ENCODE measurements at places on chromosomes 2 and 18. TPM values are rescaled to one million over a fixed set of nuclear protein-coding genes. Genes with fewer than 3 reads are reported as not detected.

GRCh38 chr2:15666861-15667808 is 75.5 kb downstream of the DDX1 start:
- no peak for DNase-seq

SLC30A3 gene
- total RNA-seq, result not detected

DNA sequence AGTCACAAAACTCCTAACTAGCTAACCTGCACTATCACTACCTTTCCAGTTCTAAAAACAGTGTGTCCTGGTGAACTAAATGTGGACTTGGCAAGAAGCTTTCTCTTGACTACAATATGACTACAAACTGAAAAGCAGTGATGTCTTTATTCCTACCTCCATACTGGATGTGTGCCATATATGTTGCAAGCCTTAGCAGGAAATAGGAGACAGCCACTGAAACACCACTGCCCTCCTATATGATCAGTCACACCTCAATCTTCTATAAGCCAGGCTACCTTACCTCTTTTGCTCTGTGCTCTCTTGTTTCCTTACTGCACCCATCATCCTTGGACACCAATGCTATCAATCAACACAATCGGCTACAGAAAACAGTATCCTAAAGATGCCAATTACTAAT is 34.1 kb downstream of the SS18 start:
- DNase-seq, result no peak

DNA sequence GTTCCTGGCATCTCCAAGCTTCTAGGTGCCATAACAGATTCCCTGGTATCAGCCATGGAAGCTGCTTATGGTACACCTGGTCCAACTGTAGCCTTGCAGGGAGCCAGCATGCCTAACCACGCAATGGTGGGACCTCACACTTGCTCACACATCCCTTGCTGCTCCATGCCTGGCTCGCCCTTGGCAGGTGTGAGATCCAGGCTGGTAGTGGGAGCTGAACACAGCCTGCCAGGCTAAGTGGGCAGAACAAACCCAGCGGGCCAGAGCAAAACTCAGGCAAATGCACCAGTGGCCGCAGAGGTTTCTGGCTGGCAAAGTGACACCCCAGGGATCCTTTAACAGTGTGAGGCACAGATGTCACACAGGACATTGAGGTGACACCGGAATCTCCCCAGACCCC is 185.8 kb downstream of the NDUFA10 start:
- no peak for DNase-seq

GRCh38 chr18:23380001-23380550 is 73.0 kb upstream of the RIOK3 start:
- peak; percentile 17 for DNase-seq

DNA sequence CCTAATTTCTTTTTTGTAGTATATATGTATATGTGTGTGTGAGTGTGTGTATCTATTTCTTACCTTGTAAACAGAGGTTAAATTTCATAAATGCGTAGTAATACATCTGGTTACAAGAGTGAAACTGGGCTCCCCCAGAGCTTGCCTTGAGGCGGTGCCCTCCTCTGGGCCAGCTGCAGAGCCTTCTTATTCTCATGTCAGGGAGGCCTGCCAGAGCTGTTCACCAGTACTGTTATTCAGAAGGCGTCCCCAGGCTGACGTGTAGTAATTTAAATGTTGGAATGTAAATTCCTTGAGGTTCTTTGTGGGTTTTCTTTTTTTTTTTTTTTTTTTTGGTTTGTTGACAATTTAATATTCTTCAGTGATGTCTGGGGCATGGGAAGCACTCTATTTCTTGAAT is 11.2 kb downstream of the COPS8 start:
- DNase-seq, result peak; percentile 48

DNA sequence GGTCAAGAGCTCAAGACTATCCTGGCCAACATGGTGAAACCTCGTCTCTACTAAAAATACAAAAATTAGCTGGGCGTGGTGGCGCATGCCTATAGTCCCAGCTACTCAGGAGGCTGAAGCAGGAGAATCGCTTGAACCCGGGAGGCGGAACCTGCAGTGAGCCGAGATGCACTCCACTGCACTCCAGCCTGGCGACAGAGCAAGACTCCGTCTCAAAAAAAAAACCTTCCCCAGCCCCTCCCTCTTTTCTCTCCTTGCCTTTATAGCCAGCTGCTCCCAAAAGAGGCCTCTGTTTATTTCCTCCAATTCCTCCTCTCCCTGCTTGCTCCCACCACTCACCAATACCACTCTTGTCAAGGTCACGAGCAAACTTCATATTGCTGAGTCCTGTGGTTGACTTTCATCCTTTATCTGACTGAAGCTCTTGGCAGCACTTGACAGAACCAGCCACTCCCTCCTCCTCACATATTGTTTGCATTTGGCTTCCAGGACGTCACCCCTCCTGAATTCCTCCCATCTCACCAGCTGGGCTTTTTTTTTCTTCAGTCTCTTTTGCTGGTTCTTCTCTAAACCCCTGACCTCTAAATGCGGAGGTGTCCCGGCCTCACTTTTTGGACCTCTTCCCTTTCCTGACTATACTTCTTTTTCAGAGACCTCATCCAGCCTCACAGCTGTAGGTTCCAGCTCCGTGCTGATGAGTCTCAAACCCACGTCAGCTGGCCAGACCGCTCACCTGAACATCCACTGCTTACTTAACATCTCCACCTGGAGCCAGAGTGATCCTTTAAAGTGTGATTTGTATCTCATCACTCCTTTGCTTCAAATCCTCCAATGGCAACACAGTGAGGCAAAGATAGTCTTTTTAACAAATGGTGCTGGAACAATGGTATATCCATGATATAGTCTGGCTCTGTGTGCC is 84.6 kb upstream of the CAB39 start:
- peak; percentile 60 for DNase-seq

C2orf66 gene
- total RNA-seq, result not detected

CNGA3 gene
- total RNA-seq, result not detected

DNA sequence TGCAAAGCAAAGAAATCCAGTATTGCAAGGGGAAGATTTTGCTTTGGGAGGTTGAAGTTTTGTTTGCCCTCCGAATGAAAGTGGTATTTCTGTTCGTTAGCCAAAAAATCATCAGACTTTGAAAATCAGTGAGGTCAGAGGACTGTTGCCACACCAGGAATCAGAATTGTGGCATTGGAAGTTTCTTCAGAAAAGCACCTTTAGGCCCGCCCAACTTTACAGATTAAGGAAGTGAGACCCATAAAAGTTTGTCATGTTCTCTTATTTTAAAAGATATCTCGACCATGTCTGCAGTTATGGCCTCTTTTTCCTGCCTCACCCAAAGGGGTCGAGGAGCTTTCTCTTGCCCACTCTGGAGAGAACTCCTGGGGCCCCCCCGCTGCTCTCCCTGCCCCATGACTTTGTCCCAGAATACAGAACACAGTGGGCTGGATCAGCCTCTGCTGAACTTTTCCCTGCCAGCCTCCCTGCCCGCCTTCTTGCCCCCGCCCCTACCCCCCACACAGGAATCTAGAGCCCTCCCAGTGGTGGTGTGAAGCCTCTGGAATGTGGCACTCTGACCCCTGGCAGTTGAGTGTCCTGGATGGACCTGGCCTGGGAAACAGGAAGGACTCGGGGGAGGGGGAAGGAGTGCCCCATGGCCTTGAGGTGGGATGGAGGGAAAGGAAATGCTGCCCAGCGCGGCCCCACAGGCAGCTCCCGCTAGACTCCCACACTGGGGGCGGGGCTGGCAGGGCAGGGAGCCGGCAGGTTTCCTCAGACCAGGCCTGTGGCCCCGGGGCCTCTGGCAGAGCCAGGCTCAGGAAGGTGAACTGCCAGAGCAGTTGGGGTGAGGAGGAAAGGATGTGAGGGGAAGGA is 25.3 kb downstream of the CRIM1 start:
- DNase-seq, result peak; percentile 70

DNA sequence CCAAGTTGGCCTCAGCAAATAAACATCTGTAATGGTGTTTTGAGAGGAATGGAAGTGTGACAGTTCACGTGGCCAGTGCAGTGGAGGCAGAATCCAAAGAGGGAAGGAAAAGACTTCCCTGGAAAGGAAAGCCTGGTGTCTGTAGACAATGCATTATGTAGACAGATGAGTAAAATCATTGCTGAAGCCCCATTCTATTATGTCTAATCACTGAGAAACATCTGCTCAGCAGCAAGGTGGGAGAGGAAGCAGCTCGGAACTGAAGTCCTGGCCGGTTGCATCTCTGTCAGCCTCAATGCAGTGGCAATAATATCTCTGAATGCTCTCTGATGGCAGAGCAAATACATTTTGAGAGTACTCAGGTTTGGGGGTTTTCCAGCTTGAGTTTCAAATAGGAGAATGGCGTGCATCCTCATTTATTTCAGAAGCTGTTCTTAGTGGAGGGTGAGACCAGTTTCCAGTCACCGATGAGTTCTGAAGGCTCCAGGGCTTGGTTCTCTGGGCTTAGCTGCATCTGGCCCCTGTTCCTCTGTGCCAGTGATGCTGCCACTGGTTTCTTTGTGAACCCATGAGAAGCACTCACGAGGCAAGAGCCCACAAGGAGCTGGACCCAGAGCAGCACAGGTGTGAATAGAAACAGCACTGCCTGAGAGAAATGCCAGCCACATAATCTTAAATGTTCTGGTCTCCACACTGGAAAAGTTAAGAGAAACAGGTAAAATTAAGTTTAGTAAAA is 63.3 kb downstream of the RPIA start:
- no peak for DNase-seq

DNA sequence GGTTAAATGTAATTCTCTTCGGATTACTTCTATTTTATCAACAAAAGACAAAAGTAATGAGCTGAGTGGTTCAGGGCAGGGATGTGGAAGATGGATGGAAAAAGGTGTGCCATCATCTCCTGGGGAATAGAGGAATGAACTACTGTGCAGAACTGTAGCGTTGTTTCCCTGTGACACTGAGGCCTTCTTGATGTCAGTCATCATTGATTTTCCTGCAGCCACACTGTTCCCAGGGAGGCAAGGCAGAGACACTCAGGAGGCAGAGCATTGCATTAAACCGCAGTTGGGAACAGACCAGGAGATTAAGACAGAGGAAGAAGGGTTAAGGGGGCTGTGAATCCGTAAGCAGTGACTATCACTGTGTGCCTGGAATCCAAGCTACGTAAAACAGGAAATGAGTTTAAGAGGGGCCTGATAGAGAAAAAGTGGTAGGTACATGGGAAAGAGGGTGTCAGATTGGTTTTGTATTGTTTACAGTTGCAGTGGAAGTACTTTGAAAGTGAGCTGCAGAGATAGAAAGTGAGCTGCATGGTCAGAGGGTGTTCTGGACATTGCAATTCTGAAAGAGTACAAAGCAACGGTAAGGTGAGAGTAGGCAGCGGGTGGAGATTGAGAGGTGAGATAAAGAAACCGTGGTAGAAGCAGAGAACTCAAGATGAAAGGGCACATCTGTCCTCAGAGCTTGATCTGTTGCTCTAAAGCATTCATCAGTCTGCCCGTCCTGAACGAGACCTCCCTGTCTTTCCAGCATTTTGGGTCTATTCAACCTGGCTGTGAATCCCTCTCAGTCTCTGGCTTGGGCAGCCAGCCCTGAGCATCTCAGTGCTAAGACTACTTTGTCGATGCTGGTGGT is 793.4 kb upstream of the CELF4 start:
- no peak for DNase-seq

DNA sequence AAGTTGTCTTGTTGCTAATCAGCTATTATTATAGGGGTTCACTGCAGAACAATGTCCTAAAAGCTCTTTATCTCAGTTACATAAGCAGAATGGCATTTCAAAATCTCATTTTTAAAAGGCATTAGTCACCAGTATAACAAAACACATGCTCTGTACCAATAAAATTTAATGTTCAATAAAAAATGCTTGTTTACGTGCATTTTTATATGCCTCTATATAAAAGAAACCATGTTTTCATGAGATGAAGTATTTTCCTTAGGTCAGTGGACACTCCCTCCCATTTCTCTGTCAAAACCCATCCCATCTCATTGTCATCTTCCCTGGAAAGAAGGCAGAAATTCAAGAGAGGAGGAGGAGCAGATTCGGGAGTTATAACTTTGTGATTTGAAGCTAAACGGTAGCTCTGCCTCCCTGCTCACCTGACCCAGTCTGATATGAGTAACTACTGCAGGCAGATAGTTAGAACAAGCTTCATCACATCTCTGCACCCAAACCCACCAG is 231.9 kb upstream of the SIX2 start:
- no peak for DNase-seq

GYPC gene
- 49.1 TPM for total RNA-seq

DNA sequence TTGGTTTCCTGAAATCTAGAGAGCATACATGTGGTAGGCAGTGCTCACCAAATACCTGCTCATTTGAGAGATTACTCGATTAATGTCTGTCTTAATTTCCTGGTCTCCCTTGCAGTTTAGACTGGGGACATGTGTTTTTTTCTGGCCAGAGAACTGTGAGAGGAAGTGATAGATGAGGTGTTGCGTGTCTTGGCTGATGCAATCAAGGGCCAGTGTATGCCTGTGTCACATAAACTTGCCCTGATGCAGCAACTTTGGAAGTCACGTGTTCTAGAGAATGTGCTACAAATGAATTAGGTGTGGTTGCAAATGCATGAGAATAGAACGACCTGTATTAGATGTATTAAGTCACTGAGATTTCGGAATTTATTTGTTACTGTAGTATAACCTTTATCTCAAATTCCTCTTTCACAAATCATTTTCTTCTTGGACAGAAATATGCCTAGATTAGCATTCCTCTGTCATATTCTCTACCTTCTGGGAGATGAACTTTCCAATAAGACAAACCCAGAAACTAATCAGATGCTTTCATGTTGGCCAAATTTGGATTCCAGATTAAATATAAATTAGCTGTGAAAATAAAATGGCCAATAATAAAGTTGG is 9.9 kb upstream of the IL1A start:
- DNase-seq, result peak; percentile 27

DNA sequence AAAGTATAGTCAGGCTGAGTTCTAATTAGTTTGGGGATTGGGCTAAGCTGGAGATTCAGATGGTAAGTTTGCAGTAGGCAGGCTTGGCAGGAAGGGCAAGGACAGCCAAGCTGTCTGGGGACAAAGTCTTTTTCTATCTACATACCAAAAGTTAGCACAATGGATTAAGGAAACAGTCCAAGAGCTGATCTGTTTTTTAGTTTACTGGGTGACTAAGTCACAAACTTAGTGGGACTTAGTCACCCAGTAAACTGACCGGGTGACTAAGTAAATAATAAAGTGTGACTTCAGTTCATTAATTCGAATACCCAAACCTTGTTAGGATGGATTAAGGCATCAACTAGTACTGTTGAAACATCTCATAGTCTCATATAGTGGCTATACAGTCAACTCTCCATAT is 1386.0 kb upstream of the CELF4 start:
- DNase-seq, result no peak
